Stimulated activated CD8-positive, alpha-beta memory T cell treated with anti-CD3 and anti-CD28 coated beads, Interleukin-4, amount 100 ng/mL, for 24 hours (primary cell): ENCODE measurements at places on chromosomes 4 and X.

- DNase-seq, result no peak
These were observed 1.6 kb upstream of the SH3RF1 start for GRCh38 chr4:169272265-169272886.

DNA sequence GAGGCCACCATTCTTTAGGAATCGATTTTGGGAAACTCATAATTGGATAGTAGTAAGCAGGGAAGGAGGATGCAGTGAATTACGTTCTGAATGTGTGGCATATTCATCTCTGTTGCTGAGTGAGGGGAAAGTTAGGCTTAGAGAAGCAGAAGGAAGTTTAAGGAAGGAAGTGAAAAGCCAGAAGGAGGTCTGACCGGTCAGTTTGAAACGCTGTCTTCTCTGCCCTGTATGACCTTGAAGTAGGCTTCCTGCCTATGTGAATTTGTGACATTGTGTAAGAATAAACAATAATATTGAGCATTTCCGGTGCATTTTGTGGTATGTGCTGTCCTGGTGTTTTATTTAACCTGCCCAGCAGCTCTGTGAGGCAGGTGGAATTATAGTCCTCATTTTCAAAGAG, 67.3 kb downstream of the PDLIM5 start:
- no peak for DNase-seq

- DNase-seq, result no peak
These were observed 38.5 kb upstream of the C1GALT1C1 start for GRCh38 chrX:120668357-120668756.

DNA sequence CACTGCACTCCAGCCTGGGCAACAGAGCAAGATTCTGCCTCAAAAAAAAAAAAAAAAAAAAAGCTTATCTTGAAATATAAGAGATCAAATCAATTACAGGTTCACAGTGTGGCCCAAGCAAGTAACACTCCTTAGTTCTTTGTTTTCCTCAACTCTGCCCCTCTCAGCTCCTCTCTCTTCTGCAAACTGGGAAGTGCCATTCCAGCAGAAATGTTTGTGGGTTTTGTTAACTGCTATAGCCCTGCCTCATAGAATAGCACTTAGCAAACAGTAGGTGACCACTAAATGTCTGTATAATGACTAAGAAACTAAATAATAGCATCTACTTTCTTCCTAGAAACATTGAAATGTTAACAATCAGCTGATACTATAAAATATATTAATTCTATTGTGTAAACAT, 160.0 kb upstream of the NAP1L5 start:
- DNase-seq, result no peak

- DNase-seq, result no peak
These were observed 349.3 kb upstream of the KLF3 start for GRCh38 chr4:38314663-38315062.

GRCh38 chr4:1502976-1503375, 96.7 kb upstream of the NKX1-1 start:
- DNase-seq, result no peak

- DNase-seq, result no peak
These were observed 18.2 kb upstream of the CTBP1 start for GRCh38 chr4:1266881-1267763.

DNA sequence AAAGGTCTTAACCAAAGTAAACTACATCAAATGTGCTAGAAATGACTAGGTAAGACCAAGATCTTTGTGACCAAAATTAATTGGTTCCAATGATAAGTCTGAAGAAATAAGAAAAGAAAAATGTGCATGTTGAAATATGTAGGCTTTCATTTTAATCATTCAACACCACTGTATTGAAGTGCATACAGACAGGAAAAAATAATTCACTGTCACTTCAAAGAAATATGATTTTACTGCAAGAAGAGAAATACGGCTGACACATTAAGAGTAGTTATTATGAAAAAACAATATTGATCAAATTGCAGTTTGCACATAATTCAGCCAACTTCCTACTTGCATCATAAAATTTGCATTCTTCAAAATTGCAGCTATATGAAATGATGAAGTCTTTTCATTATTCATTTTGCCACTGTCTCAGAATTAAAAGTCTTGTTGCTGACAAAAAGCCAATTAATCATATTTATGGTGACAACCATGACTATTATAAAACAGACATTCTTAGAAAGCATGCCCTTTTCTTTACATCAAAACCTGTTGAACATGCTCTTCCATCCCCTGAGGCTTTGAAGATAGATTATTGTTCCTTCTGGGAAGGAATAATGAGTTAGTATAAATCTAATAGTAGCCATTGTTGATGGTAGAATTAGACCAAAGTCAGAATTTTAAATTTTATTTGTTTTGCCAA, 405.9 kb upstream of the MAD2L1 start:
- DNase-seq, result no peak

GRCh38 chr4:6328526-6328925, 58.9 kb downstream of the WFS1 start:
- no peak for DNase-seq

GRCh38 chr4:4277531-4277930, 12.4 kb downstream of the LYAR start:
- DNase-seq, result no peak

GRCh38 chrX:44035571-44035970, 62.4 kb upstream of the NDP start:
- no peak for DNase-seq

DNA sequence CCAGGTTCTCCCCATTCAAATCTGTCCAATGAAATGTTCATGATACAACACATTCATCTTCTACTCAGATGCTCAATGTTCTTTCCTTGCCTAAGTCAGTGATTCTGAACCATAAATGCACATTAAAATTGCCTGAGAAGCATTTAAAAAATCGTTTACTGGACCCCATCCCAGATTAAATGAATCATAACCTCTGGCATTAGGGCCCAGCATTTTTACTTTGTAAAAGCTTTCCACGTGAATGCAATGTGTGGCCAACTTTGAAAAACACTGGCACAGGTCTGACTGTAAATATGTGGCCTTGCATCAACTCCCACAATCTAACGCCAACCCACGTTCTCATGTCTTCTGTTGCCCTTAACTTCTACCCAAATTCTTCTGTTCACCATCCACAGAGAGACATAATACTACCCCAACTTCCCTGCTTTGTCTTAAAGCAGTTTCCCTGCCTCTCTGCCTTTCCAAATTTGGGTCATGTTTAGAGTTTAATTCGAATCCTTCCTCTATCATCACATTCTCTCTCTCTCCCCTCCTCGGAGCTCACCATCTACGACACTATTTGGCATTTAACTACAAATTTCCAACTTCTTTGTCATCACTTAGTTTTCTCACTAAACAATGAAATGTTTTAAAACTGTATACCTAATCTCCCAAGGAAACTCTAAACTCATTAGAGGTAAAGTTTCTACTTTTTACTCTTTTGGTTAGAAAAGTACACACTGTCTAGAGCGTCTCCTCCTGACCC, 78.7 kb downstream of the PRKG2 start:
- no peak for DNase-seq

- no peak for DNase-seq
These were observed 598.1 kb upstream of the FAT1 start for GRCh38 chr4:187321711-187322110.

- DNase-seq, result no peak
These were observed 64.4 kb downstream of the SHROOM3 start for GRCh38 chr4:76499461-76499860.

DNA sequence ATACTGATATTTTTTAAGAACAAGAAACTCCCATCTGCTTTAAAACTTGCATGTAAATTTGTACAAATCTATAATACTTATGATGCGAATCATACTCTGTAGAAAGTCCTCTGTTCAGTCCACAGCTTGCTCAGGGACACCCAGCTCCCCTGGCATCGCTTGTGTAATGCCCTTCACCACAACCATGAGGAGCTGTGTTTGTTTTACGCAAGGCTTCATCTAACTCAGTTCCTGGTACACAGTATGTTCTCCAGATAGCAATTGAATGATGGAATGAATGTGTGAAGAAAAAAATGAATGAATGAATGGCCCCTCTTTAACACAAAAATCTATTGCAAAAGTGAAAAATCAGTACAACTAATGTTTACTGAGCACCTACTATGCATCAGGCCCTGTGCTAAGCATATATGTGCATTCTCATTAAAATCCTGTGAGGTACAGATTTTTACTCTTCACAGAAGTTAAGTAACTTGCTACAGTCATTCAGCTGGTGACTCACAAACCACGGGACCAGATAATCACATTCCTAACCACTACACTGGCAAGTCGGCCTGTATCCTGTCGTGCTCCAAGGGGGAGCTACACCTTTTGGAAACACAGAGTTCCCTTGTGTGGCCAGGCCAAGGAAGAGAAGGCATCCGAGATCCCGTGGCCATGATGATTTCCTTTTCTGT, 58.7 kb upstream of the KDR start:
- DNase-seq, result no peak

DNA sequence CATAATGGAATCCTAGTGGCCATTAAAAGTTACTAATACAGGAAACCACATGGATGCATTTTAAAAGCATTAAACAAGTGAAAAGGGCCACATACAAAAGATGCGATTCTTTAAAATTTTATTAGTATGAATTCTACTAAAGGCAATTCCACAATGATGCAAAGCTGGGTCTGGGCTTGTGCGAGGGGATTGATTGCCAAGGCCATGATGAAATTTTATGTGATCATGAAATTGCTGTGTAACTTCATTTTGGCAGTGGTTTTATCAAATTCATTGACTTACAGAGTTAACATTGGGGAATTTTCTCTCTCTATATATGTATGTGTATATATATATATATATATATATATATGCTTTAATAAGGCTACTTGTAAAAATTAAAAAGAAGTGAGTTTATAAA, 1142.5 kb upstream of the IGFBP7 start:
- DNase-seq, result no peak

DNA sequence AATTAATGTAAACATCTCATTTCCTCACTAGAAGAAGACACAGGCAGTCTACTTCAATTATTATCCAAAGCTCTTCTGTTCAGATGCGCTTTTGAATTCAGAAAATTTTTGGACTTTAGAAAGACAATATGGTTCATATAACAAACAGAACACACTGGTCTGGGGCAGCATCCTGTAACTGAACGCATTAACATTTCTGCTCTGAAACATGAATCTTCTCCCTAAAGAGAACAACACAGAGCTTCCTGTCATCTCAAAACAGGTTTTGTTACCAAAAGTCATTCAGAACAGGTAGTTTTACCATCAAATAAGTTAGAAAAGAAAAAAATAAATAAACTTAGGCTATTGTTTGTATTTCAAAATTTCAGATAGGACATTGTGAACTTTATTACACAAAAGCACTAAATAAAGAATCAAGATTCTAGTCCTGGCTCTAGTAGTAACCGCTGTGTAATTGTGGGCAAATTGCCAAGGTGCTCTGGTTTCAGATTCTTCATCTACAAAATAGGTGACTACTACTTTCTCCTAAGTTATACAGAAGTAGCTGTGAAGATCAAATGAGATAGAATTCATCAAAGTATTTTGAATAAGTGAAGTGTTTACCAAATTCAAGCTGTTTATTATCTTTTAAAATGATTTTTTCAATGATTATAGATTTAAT, 252.3 kb upstream of the RASGEF1B start:
- no peak for DNase-seq

- no peak for DNase-seq
These were observed 22.6 kb downstream of the SLC25A4 start for GRCh38 chr4:185165605-185166063.

GRCh38 chrX:118049713-118050112, 66.9 kb downstream of the KLHL13 start:
- DNase-seq, result no peak

DNA sequence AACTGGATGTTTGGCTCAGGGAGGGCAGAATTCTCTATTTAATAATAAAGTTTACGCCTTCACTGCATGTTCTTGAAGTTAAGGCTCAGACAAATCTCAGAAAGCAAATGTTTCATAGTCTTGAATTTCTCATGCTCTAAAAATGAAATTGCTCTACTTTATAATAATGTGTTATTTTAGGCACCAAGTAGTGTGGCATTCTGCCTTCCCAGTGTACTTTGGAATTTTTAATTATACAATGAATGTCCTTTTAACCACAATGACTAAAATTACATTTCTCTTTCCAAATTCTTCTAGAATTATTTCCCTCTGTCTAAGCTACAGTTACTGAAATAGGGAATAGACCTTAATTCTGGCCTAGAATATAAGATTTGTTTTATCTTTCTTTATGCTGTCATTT, 97.9 kb upstream of the PDE5A start:
- no peak for DNase-seq

DNA sequence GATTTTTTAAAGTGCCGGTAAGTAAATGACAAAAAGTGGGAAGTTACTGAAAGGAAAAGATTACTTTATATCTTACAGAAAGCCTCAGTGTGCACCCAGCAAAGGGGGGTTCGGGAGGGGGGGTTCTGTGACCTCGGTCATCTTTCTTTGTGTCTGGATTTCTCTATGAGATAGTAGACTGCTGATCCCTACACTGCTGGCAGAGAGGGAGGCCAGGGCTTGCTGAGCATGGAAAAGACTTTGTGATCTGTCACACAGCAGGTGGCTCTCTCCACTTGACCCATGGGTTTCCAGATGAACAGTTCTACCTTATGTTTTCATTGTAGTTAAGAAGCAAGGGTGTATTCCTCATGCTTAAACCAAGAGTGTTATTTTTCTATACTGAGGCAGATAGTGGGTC, 475.6 kb downstream of the PCDH10 start:
- no peak for DNase-seq

GRCh38 chrX:38754102-38754790, 47.0 kb upstream of the MID1IP1 start:
- DNase-seq, result no peak

DNA sequence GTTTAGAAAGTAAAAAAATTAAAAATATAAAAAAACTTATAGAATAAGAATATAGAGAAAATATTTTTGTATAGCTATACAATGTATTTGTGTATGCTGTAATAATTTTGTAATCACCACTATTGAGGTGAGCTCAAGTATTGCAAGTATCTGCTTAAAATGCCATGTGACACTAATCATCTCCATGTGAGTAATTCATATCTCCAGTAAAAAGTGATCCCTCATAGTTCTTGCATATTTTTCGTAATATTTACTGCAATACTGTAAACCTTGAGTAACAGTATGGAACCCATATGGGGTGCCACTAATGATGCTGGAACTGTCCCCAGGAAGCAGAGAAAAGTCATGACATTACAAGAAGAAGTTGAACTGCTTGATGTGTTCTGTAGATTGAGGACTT, 43.2 kb upstream of the HUWE1 start:
- DNase-seq, result no peak

- DNase-seq, result no peak
These were observed 431.8 kb upstream of the DIPK2B start for GRCh38 chrX:45632506-45632905.

DNA sequence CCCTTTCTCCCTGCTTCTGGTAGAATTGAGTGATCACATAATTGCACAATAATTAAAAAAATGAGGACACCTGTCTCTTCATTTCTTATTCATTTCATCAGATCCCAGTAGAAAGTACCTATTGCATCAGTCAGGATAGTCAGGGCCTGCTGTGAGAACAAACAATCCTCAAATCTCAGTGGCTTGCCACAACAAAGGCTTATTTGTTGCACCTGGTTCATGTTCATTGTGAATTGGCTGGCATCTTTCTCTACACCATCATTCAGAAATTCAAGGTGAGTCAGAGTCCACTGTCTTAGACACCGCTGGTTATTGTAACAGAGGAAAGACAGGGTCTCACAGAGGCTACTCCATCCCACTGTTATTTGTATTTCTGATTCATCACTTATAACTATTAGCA, 409.8 kb downstream of the STIM2 start:
- no peak for DNase-seq
